ENCODE measurements at places on chromosomes 2 and 18.

GRCh38 chr2:59250307-59250677 lies 1009.2 kb upstream of the FANCL start:
- no peak for DNase-seq

- DNase-seq, result peak; percentile 15
Measured at GRCh38 chr18:49023271-49023937, 72.6 kb upstream of the SMAD7 start.

DNA sequence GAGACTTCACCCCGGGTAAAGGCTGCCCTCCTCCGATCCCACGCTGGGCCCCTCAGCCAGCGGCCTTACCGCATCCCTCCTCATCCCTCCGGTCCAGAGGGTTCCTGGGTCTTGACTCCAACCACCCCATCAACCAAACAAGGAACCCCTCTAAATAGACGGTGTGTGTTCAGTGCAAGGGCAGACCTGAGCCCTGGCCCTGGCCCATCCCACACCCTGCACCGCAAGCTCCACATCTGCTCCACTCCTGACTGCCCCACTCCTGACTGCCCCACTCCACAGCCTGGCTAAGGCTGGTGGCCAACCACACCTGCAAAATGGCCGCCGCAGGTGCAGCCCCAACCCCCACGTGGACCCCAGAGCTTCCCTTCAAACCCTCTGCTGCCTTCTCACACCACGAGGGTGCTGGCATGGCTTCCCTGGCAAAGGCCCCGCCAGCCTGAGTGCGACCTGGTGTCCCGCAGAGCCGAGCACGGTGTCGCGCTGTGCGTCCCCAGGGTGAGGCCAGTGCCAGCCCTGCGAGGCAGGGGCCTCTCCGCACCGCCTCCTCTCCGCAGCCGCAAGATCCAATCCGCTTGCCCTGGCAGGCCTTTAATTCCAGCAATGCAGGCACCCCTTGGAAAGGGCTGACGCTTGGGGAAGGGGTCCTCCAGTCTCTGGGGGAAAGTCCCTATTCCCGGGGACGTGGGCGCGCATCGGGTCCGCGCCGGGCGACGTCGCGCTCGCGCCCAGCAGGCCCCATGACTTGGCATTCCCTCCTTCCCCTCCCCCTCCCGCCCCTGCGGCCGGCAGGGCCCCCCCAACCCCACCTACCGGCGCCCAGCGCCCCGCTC lies 1.5 kb downstream of the KIF1A start:
- DNase-seq, result peak; percentile 29

DNA sequence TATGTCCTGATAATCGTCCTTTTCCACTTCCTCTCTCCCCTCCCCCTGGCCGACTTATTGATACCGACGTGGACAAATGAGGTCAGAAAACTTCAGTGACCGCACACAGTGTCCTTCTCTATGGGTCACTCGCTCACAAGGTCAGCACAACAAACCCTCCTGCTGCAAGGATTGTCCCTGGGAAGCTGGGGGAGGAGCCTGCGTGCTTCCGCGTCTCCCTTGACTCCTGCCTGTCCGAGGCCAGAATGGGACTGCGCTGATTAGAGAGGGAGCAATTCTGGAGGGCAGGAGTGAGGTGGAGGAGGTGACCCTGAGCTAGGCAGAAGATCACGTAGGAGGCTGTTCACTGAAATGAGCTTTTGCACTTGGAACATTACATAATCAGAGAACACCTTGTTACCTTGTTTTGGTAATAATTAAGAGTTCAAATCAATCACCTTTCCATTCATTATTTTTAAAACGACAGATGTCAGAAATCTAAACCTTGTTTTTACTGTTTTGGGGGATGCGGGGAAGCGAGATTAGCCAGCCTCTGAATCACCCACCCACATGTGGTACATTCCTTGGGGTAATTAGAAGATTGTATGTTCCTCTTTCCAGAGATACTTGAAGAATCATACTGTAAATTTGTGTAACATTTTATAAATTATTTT lies 70.6 kb downstream of the CTAGE1 start:
- DNase-seq, result no peak

DNA sequence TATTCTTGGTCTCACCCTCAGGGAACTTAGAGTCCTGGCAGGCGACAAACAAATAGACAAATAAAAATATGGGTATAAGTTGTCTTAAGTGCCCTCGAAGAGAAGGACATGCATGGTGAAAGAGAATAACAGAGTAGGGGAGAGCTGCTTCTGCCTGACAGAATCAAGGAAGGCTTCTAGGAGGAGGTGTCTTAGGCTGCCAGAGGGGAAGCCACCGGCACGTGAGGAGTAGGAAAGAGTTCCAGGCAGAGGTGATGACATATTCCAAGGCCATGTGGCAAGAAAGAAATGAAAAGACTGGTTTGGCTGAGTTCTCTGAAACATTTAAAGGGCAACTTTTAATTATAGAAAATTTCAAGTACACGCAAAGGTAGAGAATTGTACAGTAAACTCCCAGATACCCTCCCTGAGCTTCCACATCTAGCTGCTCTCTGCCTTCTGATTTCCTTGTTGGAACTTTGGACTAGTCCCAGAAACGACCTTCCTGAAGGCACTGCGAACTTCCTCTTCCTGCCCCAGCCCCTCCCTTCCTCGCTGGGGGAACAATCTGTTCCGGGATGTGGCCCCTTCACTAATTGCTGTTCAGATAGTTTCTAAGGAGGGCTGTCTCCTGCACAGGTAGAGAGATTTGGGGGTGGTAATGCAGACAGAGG lies 91.7 kb downstream of the DYSF start:
- no peak for DNase-seq

- no peak for DNase-seq
Measured at GRCh38 chr2:51301381-51301780, 269.4 kb upstream of the NRXN1 start.

GRCh38 chr18:79595876-79596374 lies 83.7 kb upstream of the CTDP1 start:
- no peak for DNase-seq

DNA sequence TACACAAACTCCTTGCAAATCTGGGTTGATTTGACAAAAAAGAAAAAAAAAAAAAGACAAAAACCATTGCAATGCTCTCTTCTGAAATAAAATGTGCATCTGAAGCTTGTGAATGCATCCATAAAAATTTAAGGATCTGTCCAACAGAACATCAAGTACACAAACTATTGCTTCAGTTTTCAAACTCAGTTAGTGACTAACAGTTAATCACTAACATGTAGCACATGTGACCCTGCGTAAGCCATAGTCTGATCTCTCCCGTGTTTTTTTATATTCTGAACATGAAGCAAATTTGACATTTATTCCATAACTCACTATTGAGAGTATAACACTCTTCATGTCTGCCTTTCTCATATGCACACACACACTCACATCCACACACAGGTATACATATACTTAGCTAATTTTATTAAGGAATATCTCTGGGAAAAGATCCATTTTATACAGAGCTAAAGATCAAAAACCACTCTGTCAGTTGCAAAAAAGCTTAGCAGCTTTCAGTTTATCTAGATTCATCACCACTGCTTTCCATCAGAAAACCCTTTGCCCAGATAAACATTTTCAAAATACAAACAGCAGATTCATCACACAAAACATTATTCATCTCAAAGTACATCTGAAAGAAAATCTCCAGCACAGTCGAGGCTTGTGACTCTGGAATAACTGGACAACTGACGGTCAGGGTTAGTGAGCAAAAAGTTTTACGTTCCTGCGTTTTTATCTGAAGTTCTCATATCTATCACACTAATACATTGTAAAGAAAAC lies 1000.4 kb upstream of the ACVR2A start:
- no peak for DNase-seq

- no peak for DNase-seq
Measured at GRCh38 chr2:8367833-8368232, 314.0 kb upstream of the ID2 start.
